Uterine smooth muscle cell (primary cell): ENCODE measurements at places on chromosomes 11 and 22. TPM values are rescaled to one million over a fixed set of nuclear protein-coding genes. Genes with fewer than 3 reads are reported as not detected.

Gene OOSP4A
- total RNA-seq = not detected in 2 replicates

Gene POU2AF1
- not detected in 2 replicates for total RNA-seq

Gene TMEM135
- 19.7 and 20.0 TPM in 2 replicates for total RNA-seq

Gene ADM2
- total RNA-seq = 1.8 and 7.0 TPM in 2 replicates

Gene SERPING1
- total RNA-seq = 4.3 and 9.6 TPM in 2 replicates

Gene KRTAP5-2
- not detected in 2 replicates for total RNA-seq

Gene RFPL1
- total RNA-seq = not detected in 2 replicates

Gene CELSR1
- total RNA-seq = 1.9 and 5.4 TPM in 2 replicates

Gene SCGB1C1
- not detected in 2 replicates for total RNA-seq

Gene C11orf91
- total RNA-seq = not detected in 2 replicates

Gene MPZL2
- 0.22 and 0.25 TPM in 2 replicates for total RNA-seq

Gene MYO7A
- 0.11 and 0.12 TPM in 2 replicates for total RNA-seq
